CD14-positive monocyte (primary cell): ENCODE measurements at places on chromosomes 3 and 15.

- DNase-seq = no peak
Observed at GRCh38 chr3:128504963-128505730, 12.1 kb upstream of the GATA2 start.

- no peak for DNase-seq
Observed at GRCh38 chr3:185347399-185347798, 15.5 kb upstream of the MAP3K13 start.

GRCh38 chr3:101383656-101384055, 63.3 kb upstream of the IMPG2 start:
- no peak for DNase-seq

DNA sequence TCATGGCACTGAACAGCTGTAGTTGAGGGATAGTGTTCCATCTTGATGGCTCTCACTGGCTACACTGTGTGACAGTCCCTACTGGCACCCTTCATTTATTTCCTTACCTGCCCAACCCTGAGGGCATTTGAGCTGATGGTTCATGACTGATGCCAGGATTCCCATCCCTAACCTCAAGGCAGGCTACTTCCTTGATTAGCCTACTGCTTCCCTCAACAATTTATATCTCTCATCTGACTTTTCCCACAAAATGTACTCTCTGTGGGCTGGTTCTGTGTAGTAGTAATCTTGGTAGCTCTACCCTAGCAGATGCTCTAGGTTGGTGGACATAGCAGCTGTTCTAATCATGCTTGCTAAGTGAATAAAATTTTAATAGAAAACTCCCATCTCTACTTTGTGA, 106.0 kb downstream of the THRB start:
- no peak for DNase-seq

DNA sequence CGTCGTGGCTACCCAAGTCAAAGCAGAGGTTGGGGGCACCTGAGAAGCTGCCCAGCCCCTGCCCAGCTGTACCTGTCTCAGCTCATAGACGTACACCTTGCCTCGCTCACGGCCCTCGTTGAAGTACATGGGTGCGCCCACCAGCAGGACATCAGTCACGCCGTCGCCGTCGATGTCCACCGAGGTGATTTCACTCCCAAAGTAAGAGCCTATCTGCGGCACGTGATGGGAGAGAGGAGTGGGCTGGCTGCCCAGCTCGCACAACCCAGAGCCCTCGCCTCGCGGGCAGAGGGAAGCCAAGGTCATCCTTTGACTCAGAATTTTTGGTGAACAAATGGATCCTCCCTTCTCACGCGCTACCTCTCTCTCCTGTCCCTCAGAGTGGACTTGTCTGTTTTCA, 54.7 kb downstream of the FEM1B start:
- DNase-seq = no peak

GRCh38 chr3:65873028-65873427, 165.7 kb downstream of the MAGI1 start:
- DNase-seq = no peak

- no peak for DNase-seq
Observed at GRCh38 chr15:34582461-34583371, 735 bp downstream of the GOLGA8B start.

- DNase-seq = no peak
Observed at GRCh38 chr3:25015599-25015998, 412.5 kb upstream of the RARB start.

- no peak for DNase-seq
Observed at GRCh38 chr3:24318677-24319287, 175.9 kb downstream of the THRB start.

GRCh38 chr3:140931801-140932200, 9.8 kb upstream of the SLC25A36 start:
- DNase-seq = no peak

DNA sequence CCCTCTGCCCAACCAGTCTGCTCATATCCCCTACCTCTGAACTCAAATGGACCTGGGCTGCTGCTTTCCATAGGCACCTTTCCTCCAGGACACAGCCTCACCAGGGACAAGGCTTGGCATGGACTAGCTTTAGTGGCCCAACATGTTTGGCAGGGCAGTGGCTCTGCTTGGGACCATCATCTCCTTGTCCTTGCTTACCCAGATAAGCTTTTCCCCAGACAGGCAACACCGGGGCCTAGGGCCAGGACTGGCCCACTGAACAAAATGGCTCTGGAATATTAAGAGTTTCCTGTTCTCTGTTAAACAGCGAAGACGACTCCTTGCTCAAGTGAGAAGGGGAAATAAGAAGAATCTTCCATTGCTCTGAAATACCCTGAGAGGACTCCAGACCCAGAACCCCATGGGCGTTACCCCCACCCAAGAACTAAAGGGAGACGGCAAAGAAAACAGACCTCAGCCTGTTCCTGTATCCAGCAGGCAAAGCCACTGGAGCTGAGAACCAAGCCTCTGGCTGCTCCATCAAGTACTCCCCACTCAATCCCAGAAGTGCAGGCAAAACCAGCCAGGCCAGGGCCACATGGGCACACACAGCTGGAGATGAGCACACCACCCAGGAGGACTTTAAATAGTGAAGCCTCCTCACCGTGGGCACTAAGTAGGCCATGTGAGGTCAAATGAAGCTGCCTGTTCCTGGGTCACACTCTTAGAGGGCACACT, 45.5 kb downstream of the CTNNB1 start:
- no peak for DNase-seq

- no peak for DNase-seq
Observed at GRCh38 chr15:91320101-91320500, 220.0 kb downstream of the SV2B start.

- DNase-seq = no peak
Observed at GRCh38 chr3:187858041-187858440, 112.8 kb upstream of the BCL6 start.

GRCh38 chr15:75232252-75232813, 25.8 kb upstream of the GOLGA6C start:
- no peak for DNase-seq

GRCh38 chr3:57733790-57734189, 22.3 kb upstream of the SLMAP start:
- no peak for DNase-seq

DNA sequence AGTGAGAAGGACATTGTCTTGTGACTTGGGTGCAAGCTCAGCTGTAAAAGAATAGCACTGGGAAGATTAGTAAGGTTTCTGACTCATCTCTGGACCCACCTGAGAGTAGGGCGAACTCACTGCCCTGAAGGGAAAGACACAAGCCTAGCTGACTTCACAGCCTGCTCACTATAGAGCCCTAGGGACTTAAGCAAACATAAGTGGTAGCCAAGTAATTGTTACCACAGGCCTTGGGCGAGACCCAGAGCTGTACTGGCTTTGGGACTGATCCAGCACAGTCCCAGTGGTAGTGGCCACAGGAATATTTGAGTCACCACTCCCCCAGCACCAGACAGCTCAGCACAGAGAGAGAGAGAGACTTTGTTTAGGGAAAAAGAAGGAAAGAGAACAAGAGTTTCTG, 429.9 kb downstream of the TBL1XR1 start:
- DNase-seq = no peak

DNA sequence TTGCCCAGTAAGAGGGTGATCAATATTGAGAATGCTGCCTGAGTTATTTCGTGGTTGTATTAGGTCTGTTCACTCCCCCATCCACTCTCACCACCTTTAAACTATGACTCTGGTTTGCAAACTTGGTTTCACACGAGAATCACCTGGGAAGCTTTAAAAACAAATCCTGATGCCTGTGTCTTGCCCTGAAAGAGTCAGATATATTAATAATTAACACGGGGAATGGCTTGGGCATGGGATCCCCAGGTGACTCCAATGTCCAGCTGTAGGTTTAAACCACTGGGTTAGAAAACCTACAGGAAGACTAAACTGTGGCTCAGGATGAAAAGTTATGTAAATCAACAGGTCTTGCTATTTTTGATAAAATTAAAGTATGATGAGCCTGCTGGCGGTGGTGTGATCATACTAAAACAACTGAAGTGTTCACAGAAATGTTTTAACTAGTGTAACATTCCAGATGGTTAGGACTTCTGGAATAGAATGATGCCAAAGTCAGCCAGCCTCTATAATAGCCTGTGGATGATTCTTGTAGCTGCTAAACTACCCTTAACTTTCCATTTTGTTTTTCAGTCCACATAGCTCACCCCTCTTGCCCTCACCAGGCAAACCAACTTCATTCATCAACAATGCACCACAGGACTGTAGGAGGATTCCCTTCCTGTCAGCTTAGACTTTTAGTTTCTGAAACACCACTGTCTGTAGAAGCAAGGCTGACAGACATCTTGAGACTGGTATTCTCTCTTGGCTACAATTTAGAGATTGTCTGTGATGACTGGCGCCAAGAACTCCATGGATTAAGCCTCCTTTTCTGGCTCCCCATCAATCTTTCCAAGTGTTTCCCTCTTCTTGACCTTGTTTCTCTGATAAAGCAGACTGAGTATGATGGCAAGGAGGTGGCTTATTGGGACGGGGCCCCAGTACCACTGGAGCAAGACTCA, 119.1 kb upstream of the ADAMTS9 start:
- DNase-seq = no peak

- peak; percentile 73 for DNase-seq
Observed at GRCh38 chr3:171835116-171835515, 8.0 kb upstream of the TMEM212 start.

GRCh38 chr3:166201476-166201875, 364.3 kb upstream of the BCHE start:
- no peak for DNase-seq

- peak; percentile 27 for DNase-seq
Observed at GRCh38 chr3:32873531-32874130, 55.8 kb downstream of the TRIM71 start.

GRCh38 chr3:151838574-151839312, 24.8 kb downstream of the AADAC start:
- DNase-seq = peak; percentile 55

- no peak for DNase-seq
Observed at GRCh38 chr3:13229273-13229949, 156.2 kb upstream of the IQSEC1 start.

GRCh38 chr3:194740859-194741491, 55.3 kb downstream of the FAM43A start:
- DNase-seq = no peak

GRCh38 chr15:56236197-56236596, 7.5 kb downstream of the RFX7 start:
- no peak for DNase-seq

GRCh38 chr15:55909036-55909811, 84.2 kb downstream of the NEDD4 start:
- DNase-seq = no peak
